Stimulated activated CD8-positive, alpha-beta memory T cell treated with anti-CD3 and anti-CD28 coated beads, Interleukin-2, amount 100 ng/mL, for 48 hours (primary cell): ENCODE measurements at places on chromosomes 5 and 9.

DNA sequence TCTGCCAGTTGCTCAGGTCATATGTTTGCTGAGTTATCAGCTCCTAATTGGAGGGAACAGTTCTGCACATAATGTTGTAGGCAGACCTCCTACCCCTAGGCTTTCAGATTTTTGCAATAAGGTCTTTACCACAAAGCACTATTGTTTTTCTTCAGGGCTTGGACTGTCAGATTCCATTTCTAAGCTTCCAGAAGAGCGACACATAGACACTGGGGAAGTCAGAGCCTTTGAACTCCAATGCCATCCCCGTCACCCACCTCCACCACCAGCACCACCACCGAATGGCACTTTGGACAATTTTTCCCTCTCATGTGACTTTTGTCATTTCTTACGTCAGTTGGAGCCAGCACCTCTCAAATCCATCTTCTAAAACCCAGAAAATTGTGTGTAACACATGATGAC, 28.3 kb upstream of the SPRY4 start:
- no peak for DNase-seq

DNA sequence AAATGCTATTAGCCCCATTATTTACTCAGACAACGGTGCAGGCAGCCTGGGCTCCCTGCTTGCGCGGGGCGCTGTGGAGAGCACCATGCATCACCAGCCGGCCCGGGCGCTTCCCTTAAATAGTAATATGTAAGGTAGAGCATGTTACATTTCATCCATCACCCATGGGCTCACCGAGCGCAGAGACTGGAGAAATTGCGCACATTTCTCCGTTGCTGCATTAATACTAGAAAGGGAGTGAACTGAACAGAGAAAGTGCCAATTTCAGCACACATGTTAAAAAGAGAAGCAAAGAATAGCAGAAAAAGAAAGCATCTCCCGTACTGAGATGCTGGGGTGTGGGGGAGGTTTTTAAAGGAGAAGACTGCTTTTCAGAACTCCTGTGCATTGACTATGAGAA, 400.3 kb downstream of the ZSWIM6 start:
- no peak for DNase-seq

- DNase-seq = no peak
Measured at GRCh38 chr5:148202531-148203203, at the start of gene SPINK6. Gene SPINK6 (plus strand): TSS chr5:148203042. CDS start chr5:148203097, 55 bp downstream.

GRCh38 chr9:78971540-78971939, 600.2 kb upstream of the TLE4 start:
- no peak for DNase-seq

DNA sequence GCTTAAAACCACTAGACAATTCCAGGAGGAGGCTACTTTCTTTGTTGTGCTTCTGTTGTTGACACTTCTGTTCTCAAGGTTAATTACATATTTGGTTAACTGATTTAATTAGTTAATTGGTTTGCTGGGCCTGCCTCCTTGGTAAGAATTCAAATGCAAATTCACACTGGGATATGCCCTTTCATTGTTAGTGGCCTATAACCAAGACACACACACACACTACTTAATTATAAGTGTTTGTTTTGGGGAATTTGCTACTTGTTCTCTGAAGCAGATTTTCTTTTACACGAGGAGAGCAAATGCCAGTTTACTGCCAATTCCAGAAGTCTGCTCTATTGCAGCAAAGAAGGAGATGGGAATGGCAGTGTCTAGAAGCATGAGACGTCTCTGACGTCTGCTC, 101.6 kb upstream of the BASP1 start:
- DNase-seq = no peak

DNA sequence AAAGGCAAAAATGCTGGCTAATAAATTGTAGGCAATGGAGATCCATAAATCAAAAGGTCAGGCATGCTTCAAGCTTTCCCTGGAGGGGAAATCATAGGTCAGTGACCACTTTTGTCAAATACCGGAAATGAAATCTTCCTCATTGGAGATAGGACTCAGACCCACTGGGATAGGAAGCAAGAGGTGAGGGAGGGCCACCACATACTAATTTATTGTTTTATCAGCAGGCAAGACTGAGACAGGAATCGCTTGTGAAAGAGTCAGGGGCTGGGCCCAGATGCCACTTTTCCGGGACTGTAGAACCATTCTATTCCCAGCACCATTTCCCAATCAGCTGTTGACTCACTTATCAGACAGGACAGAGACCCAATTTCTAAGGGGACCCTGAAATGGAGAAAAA, 256.3 kb upstream of the TRIM32 start:
- no peak for DNase-seq

DNA sequence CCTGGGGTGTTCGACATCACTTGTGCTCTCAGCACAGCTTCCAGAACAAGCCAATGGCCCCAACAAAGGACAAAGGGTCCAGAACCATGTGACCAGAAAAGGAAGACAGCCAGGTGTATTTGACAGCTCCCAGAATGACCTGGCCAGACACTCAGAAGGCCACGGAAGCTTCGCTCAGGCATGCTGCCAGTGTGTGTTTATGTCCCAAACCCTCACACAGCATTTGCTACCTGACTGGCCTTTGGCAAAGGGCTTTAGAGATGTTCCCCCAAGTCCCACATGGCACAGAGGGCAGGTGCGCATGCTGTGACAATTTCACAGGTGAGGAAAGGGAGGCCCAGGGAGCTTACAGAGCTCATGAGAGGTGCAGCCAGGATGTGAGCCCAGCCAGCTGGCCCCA, 39.5 kb downstream of the MED10 start:
- DNase-seq = no peak

DNA sequence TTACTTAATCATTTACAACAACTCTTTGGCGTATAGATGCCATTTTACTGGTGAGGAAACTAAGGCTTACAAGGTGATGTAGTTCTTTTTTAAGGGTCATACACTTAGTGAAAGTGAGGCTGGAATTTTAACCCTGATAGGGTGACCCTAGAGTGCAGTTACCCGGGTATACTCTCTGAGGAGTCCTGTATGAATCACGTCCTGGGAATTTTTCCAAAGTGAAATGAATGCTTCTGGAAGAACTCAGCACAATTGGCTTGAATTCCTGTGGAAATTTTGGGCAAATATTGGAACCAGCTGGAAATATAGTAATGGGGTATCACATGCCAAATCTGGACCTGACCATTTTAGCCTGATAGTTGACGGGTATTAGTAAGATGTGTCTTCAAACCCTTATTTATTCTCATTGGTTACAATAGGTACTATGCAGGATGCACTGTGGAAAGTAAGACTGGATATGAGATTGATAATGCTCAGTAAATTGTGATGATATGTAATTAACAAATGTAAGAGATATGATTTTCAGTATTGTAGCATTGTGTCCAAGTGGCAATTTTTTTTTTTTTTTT, 14.8 kb downstream of the SUB1 start:
- no peak for DNase-seq

GRCh38 chr9:113471566-113471965, 8.0 kb downstream of the RGS3 start:
- no peak for DNase-seq
